Activated T-helper 1 cell treated with anti-CD3 and anti-CD28 coated beads, Interleukin-12 subunit alpha, Interleukin-12 subunit beta, Interleukin-2, Interleukin-4 antibody, amounts not matched to agents 30 ng/mL and 10 ng/mL and 1 ng/mL, durations not matched to agents 14 hours and 24 hours and 36 hours (primary cell): ENCODE measurements at places on chromosomes 11 and 22.
A peak's percentile ranks its signal among the peaks of the same experiment; 100 is the strongest.

DNA sequence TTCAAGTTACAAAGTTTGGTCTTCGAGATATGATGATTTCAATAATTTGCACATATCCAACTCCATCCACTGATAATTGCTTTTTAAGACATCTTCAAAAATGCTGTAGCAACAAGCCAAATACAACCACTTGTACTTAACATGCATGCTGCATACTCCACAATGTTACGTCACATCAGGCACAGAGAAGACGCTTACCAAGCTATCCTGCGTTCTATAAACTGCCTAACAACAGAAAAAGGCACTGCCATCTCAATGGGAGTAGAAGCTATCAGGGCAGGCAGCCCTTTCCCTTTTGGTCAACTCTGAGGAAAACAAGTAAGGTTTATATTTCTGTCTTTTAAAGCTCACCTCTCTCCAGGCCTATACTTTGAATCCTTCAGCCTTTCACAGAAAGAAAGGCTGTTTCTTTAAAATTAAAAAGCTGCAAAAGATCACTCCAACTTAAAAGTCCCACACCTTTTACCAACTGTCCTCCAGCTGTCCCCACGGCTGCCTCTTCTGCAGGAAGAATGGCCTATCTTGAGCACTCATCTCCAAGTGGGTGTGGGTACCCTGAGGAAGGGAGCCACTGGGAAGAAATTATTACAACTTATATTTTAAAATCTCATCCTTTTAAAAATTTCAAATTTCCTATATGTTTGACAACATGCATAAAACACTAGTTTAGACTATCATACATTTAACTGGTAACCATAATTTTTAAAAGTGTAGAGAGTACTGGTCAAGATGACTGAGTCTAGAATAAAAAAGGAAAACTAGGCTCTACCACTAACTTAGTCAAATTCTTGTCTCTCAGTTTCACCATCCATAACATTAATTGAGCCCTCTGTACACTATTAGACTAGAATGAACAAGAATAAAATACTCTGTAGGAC is 14.5 kb downstream of the PHF21A start:
- no peaks in the 10 kb centered on the region for H3K27me3 ChIP-seq
- DNase-seq: no peak
- H3K4me1 ChIP-seq: peaks cover 7% of the 10 kb centered on the region
- peaks cover 2% of the 10 kb centered on the region for H3K36me3 ChIP-seq
- no peak overlapping the region for H3K4me3 ChIP-seq

DNA sequence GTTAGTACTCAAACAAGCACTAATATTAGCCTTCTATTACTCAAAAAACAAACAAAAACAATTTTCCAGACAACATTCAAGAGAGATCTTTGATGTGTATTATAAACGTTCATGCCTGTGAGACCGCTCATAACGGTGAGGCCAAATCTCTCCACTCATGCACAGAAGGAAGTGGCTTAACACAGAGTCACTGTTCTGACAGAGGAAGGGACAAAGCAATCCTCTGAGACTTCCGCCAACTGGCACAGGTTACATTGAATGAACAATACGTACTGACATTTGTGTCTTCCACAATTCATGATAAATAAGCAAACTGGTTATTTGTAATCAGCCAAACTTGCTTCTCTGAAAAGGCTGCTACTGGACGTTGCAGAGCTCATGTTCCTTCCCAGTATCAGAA is 30.5 kb downstream of the CHKA start:
- H3K4me1 ChIP-seq: no peaks in the 10 kb centered on the region
- no peak overlapping the region for H3K4me3 ChIP-seq
- no peak overlapping the region for H3K27ac ChIP-seq
- no peaks in the 10 kb centered on the region for H3K36me3 ChIP-seq
- DNase-seq: no peak
- H3K27me3 ChIP-seq: peaks cover 5% of the 10 kb centered on the region

GRCh38 chr11:113841691-113842090 is 33.7 kb downstream of the USP28 start:
- DNase-seq: no peak
- peaks cover 26% of the 10 kb centered on the region for H3K36me3 ChIP-seq
- H3K4me3 ChIP-seq: peak overlapping the region; percentile 53
- peaks cover 13% of the 10 kb centered on the region for H3K4me1 ChIP-seq

DNA sequence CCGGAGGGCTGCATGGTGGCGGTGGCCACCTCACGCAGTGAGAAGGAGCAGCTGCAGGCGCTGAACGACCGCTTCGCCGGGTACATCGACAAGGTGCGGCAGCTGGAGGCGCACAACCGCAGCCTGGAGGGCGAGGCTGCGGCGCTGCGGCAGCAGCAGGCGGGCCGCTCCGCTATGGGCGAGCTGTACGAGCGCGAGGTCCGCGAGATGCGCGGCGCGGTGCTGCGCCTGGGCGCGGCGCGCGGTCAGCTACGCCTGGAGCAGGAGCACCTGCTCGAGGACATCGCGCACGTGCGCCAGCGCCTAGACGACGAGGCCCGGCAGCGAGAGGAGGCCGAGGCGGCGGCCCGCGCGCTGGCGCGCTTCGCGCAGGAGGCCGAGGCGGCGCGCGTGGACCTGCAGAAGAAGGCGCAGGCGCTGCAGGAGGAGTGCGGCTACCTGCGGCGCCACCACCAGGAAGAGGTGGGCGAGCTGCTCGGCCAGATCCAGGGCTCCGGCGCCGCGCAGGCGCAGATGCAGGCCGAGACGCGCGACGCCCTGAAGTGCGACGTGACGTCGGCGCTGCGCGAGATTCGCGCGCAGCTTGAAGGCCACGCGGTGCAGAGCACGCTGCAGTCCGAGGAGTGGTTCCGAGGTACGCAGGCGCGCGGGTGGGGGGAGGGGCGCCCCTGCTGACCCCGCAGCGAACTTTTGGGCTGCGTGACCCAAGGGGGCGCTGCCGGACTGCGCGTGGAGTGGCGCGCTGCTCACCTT is 670 bp downstream of the NEFH start:
- peak; percentile 38 for DNase-seq
- peaks cover 41% of the 10 kb centered on the region for H3K27me3 ChIP-seq
- H3K4me3 ChIP-seq: peak overlapping the region; percentile 64
- H3K27ac ChIP-seq: no peak overlapping the region
- H3K36me3 ChIP-seq: no peaks in the 10 kb centered on the region

DNA sequence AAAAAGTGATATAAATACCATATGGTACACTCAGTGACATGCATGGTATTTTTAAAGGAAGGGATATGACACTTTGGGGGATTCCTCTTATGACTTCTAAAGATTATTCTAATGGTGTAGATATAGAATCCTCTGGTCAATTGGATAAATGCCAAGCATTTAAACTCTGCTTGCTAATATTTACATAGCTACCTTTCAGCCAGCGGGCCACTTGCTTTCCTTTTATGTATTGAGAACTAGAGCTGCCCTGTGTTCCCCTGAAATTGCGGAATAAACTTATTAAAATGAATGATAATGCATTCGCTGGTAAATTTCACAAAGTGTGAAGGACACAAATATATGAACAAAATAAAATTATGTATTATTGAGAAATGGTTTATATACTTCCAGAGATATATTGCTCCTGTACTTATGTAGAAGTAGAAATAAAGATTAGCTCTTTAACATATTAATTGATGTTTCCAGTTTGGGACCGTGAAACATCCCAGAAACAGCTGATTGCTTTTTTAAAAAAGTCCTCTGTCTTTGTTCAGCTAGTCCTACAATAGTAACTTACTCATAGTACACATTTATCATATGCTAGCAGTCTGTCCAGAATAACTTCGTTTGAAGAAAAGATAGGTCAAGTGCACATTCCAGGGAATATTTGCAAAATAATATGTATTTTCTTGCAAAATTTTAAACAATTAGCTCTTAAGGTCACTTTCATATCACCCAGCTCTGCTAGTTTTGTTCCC is 40.1 kb upstream of the CARD18 start:
- H3K27ac ChIP-seq: no peak overlapping the region
- no peak for DNase-seq
- no peaks in the 10 kb centered on the region for H3K4me1 ChIP-seq
- no peak overlapping the region for H3K4me3 ChIP-seq

- H3K27me3 ChIP-seq: no peaks in the 10 kb centered on the region
- no peaks in the 10 kb centered on the region for H3K4me1 ChIP-seq
- no peak for DNase-seq
- H3K36me3 ChIP-seq: no peaks in the 10 kb centered on the region
- H3K27ac ChIP-seq: no peak overlapping the region
Measured at GRCh38 chr11:30454111-30454510, 131.2 kb downstream of the ARL14EP start.

- no peaks in the 10 kb centered on the region for H3K27me3 ChIP-seq
- no peak overlapping the region for H3K27ac ChIP-seq
- H3K4me3 ChIP-seq: no peak overlapping the region
Measured at GRCh38 chr11:1146365-1146764, 11.4 kb upstream of the MUC5AC start.

GRCh38 chr11:69442807-69443137 is 38.7 kb upstream of the LINC01488 start:
- H3K36me3 ChIP-seq: no peaks in the 10 kb centered on the region
- H3K27ac ChIP-seq: no peak overlapping the region
- no peak overlapping the region for H3K4me3 ChIP-seq
- no peak for DNase-seq

- H3K36me3 ChIP-seq: peaks cover 3% of the 10 kb centered on the region
- peaks cover 19% of the 10 kb centered on the region for H3K4me1 ChIP-seq
- H3K27ac ChIP-seq: peak overlapping the region; percentile 91
- H3K27me3 ChIP-seq: peaks cover 2% of the 10 kb centered on the region
Measured at GRCh38 chr22:46604306-46604690, 15.9 kb upstream of the GRAMD4 start.

DNA sequence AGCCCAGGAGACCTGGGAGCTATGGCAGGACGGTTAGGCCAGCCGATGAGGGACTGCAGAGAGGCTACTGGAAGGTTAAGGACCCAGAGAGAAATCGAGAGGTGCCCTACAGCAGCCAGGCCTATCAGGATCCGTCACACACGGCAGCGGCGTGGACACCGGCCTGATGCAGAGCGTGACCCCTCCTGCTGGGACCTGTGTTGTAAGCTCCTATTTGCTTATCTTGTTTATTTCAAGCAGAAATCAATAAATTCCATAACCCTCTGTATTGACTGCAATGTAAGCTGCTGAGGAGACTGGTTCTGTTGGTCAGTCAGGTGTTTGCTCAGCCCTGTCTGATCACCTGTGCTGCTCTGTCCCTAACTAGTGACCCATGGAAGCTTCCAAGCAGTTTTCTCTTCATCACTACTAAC is 39.9 kb downstream of the PPP2R1B start:
- no peak for DNase-seq
- no peaks in the 10 kb centered on the region for H3K4me1 ChIP-seq
- H3K36me3 ChIP-seq: peaks cover 15% of the 10 kb centered on the region
- no peaks in the 10 kb centered on the region for H3K27me3 ChIP-seq
- H3K4me3 ChIP-seq: no peak overlapping the region
- no peak overlapping the region for H3K27ac ChIP-seq

DNA sequence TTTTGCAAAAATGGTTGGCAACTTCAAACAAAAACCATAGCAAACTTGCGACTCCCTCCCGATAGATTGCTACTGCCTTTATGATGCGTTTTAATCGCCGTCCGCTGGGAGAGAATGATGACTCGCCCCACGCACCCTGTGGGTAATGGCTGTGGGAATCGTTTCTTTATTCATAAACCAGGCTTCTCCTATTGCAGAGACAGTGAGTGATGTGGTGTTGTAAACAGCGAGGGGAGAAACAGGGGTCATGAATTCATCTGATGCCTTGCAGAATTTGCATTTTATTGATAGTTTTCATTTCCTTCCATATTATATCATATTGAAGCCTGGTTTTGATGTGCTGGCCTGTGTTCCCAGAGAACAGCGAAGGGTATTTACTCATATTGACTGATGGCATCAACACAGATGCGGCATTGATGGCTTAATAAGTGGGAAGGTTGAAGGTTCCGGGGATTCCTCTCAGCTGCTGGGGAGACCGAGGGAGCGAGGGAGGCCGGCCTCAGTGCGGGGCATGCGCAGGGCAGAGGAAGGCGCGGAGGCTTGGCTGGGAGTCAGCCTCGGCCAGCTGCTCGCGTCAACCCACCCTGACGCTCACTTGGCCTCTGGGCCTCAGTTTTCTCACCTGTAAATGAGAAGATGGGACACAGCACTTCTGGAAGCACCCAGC is 41.3 kb downstream of the ARHGAP8 start:
- no peak for DNase-seq
- no peaks in the 10 kb centered on the region for H3K36me3 ChIP-seq
- no peak overlapping the region for H3K4me3 ChIP-seq
- H3K27ac ChIP-seq: no peak overlapping the region
- H3K4me1 ChIP-seq: no peaks in the 10 kb centered on the region
- H3K27me3 ChIP-seq: no peaks in the 10 kb centered on the region

DNA sequence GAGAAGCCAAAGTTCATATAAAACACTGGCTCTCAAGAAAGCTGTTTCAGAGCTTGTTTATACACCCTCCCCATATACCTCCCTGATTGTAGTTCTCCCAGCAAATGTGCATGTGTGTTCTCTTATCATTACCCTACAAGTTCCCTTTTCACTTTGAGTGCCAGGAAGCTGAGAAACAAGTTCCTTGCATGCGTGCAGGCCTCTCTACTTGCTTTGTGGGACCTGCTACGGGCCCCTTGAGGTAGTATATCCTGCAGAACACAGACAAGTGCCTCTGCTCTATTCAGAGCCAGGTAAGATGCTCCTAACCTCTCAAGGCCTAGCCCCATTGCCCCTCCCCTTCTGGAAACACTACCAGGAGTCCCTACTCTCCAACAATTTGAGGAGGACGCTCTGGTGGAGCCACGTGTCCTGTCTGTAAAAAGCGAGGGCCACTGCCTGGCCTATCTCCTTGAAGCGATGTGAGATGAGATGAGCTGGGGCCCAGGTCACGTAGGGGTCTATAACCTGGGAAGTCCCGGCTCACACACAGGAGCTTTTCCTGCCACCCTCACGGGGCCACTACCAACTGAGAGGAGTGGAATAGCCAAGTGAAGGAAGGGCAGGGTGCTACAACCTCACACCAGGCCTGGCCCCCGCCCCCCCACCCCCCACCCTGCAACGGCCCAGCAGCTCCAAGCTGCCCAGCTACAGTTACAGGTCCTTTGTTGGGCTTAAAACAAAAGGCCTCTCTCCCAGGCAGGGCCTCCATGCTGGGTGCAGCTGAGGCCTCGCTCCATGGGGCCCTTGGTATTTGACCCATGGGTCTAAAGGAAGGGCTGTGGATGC is 2.6 kb upstream of the ATP5MGL start:
- DNase-seq: no peak
- peaks cover 14% of the 10 kb centered on the region for H3K4me1 ChIP-seq
- H3K4me3 ChIP-seq: no peak overlapping the region
- no peak overlapping the region for H3K27ac ChIP-seq

GRCh38 chr22:48445113-48445827 is 1382.4 kb downstream of the BRD1 start:
- no peaks in the 10 kb centered on the region for H3K4me1 ChIP-seq
- H3K27me3 ChIP-seq: no peaks in the 10 kb centered on the region
- no peaks in the 10 kb centered on the region for H3K36me3 ChIP-seq
- no peak for DNase-seq
- no peak overlapping the region for H3K4me3 ChIP-seq
- H3K27ac ChIP-seq: no peak overlapping the region
